ENCODE measurements at places on chromosomes 11 and 22. TPM values are rescaled to one million over a fixed set of nuclear protein-coding genes. Genes with fewer than 3 reads are reported as not detected.
A peak's percentile ranks its signal among the peaks of the same experiment; 100 is the strongest.

- H3K27ac ChIP-seq, result no peak overlapping the region
- H3K36me3 ChIP-seq, result no peaks in the 10 kb centered on the region
- H3K4me3 ChIP-seq, result no peak overlapping the region
- peaks cover 8% of the 10 kb centered on the region for H3K4me1 ChIP-seq
- no peaks in the 10 kb centered on the region for H3K27me3 ChIP-seq
Measured at GRCh38 chr11:45331839-45332238, 45.7 kb upstream of the SYT13 start.

Gene BARX2
- total RNA-seq, result 0.78 TPM

- H3K27me3 ChIP-seq, result no peaks in the 10 kb centered on the region
- peak overlapping the region; percentile 13 for H3K27ac ChIP-seq
- no peak overlapping the region for H3K4me3 ChIP-seq
- peaks cover 4% of the 10 kb centered on the region for H3K4me1 ChIP-seq
Measured at GRCh38 chr11:85431319-85431718, 195.8 kb downstream of the DLG2 start.

Gene ZNF74
- total RNA-seq, result 9.8 TPM

DNA sequence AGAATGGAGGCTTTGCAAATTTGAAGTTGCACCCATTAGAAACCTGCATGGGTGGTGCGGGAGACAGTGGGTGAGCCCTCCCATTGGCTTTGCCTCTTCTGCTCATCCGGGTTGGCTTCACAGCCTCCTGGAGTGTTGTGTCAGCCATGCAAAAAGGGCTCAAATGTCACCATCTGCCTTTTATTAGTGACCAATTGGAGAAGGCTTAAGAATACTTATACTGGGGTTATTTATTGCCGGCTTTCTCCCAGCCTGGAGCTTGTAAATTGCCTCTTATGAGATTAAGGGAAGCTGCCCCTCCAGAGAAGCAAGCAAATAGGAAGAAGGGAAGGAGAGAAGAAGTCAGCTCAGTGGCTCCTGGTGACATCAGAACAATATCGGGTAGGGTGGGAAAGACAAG is 182.6 kb downstream of the ST3GAL4 start:
- H3K4me1 ChIP-seq, result no peaks in the 10 kb centered on the region
- no peaks in the 10 kb centered on the region for H3K27me3 ChIP-seq
- DNase-seq, result no peak

DNA sequence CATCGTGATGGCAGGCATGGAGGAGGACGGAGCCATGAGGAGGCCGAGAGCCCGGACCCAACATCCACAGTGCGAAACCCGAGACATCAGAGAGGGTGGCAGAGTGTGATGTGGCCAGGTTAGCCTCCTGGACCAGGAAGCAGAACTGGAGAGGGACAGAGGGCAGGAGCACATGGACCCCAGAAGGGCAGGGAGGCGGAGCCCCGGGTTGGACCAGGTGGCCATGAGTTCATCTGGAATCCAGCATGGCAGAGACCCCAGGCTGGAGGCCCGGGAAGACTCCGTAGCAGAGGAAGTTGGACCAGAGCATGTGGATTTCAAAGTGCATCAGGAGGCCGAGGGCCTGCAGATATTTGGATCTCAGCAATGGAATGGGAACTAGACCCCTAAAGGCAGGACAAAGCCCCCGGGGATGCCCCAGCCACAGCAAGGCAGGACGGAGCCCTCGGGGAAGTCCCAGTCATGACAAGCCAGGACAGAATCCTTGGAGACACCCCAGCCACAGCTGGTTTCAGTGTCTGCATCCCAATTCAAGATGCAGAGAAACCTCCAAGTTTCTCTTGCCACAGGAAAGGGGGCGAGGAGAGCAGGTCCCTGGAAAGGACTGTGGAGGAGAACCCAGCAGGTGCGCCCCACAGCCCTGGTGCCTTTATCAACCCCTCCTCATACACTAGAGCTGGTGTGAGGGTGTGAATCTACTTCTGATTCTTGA is 1393.4 kb downstream of the BRD1 start:
- H3K36me3 ChIP-seq, result no peaks in the 10 kb centered on the region
- no peaks in the 10 kb centered on the region for H3K4me1 ChIP-seq
- H3K4me3 ChIP-seq, result no peak overlapping the region
- no peak overlapping the region for H3K27ac ChIP-seq
- H3K27me3 ChIP-seq, result no peaks in the 10 kb centered on the region
- DNase-seq, result no peak
